ENCODE measurements at places on chromosomes 5 and 9.
A peak's percentile ranks its signal among the peaks of the same experiment; 100 is the strongest.

DNA sequence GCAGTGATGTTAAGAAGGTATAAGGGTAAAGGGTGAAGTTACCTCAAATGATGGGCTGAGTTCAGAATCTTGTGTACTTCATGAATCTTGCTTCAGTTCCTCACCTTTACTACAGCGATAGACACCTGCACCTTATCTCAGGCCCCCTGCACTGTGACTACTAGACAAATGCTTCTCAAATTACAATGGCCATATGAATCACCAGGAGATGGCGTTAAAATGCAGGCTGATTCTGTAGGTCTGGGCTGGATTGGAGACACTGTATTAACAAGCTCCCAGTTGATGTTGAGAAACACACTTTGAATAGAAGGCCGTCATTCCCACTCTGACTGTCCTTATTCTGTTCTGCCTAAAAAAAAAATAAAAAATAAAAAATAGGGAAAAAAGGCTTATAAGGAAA is 29.8 kb downstream of the TARS1 start:
- DNase-seq = peak; percentile 31

DNA sequence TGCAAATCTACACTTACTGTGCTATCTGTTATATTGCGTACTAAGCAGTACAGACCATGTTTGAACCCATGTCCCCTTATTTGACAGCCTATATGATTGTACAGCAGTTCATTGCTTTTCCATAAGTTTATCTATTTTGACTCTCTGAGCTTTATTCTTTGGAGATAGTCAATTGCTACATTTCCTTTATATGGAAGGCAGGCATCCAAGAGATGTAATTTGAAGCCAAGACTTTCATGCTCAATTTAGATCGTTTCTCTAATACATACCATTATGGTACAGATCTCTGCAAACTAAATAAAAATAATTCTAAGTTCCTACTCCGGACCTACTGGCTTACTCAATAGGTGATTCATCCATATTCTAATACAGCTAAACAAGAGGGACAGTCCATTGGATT is 424.8 kb downstream of the TMEM38B start:
- DNase-seq = no peak

DNA sequence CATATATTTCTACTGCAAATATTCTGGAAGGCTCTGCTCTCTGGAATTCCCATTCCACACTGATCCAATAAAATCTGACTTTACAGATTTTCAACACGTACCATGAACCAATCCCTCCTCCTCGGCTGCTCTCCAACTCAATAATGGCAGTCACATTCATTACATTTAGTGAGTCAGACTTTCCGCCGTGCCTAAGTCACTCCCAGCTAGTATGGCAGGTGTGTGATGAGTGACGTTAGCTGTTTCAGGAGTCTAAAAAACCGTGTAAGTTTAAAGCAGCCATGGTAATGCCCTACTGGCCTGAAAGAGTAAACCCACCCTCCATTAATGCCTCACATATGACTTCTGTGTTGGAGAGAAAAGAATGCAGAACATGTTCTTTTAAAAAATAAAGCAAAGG is 3.3 kb downstream of the FBN2 start:
- peak; percentile 8 for DNase-seq

DNA sequence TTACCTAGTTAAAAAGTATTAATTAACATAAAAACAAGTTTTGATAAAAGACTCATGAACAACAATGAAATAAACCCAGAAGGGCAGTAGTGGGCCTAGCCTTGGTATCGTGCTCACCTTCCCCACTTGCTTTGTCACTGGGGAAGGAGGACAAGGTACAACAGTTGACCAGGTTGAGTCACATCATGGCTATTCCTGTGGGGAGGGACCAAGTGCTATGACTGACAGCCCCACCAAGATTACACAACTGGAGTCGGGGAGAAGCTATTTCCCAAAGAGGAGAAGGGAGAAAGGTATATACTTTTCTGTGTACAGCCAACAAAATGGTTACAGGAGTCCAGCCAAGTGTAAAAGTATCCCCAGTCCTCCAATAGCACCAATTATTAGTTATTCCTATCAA is 251.3 kb upstream of the RFX3 start:
- no peak for DNase-seq

GRCh38 chr5:94793113-94793815 is 174.8 kb downstream of the SLF1 start:
- no peak for DNase-seq

GRCh38 chr5:174945853-174946252 is 221.5 kb downstream of the MSX2 start:
- DNase-seq = no peak

DNA sequence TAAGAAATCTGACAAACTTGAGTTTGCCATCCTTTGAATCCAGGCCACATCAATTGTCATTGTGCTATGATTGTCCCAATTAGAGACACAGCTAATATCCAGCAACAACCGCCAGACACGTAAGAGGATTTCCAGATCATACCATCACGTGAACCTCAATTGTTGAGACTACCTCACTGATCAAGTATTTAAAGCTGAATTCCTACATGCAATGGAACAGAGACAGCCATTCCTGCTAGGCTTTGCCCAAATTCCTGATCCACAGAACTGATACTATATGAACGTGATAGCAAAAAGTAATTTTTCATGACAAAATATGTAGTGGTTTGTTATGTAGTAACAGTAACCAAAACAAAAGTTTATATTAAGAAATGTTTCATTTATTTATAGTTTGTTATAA is 657.7 kb downstream of the PRR16 start:
- DNase-seq = no peak

DNA sequence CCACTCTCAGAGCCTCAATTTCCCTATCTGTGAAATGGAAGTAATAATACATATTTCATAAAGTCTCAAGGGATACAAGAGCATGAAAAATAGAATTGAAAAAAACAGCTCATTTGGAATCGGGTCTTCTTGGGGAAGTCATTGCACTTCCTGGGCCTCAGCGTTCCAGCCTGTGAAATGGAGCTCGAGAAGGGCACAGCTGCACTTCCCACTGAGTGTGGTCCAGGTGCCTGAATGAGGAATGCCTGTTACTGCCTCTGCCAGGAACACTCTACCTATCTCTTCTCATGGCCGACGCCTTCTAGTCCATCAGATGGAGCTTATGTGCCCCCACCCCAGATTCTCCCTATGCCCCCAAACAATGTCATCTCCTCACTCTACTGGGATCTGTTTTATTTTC is 924 bp upstream of the NEURL1B start:
- DNase-seq = no peak

- DNase-seq = no peak
Observed at GRCh38 chr9:35529161-35529823, 39.4 kb downstream of the RUSC2 start.

- DNase-seq = no peak
Observed at GRCh38 chr9:136587145-136587943, 41.5 kb upstream of the NOTCH1 start.

DNA sequence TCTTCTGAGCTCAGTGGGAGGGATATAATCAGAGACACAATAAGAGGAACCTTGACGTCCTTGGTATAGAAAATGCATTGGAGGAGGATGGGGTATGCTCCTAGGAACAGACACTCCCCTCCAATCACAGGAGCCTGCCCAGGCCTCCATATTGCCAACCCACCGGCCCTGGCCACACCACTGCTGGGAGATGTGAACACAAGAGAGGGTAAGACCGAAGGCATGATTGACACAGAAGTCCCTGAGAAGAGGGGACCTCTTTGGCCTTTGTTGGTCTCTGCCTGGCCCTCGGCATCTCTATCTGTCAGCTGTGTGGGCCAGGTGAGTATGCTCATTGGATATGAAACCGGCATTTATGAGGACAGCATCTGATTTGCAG is 62.0 kb downstream of the CRB2 start:
- no peak for DNase-seq

- DNase-seq = no peak
Observed at GRCh38 chr9:96169484-96169883, 132.5 kb downstream of the HSD17B3 start.

DNA sequence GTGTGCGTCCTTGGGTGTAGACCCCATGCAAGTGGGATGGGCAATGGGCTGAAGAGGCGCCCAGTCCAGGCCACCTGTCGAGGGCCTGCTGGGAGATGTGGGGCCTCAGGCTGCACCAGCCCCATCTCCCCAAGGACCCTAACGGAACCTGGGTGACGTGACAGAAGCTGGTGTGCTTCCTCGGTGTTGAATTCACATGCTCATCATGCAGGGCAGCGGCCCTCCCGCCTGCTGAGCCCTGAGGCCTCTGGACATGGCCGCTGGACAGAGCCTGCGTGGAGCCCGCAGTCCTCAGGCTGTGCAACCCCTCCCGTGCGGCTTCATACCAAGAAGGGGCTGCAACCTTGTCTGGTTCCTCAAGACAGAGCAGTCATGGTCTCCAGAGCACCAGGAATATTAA is 26.8 kb downstream of the TERT start:
- no peak for DNase-seq

- no peak for DNase-seq
Observed at GRCh38 chr5:115859378-115859777, 17.6 kb downstream of the AP3S1 start.

GRCh38 chr9:2420543-2420942 is 201.0 kb upstream of the VLDLR start:
- DNase-seq = no peak

GRCh38 chr9:695252-695651 is 146.2 kb upstream of the DMRT1 start:
- no peak for DNase-seq

- no peak for DNase-seq
Observed at GRCh38 chr5:179325296-179326031, 19.8 kb downstream of the ADAMTS2 start.

DNA sequence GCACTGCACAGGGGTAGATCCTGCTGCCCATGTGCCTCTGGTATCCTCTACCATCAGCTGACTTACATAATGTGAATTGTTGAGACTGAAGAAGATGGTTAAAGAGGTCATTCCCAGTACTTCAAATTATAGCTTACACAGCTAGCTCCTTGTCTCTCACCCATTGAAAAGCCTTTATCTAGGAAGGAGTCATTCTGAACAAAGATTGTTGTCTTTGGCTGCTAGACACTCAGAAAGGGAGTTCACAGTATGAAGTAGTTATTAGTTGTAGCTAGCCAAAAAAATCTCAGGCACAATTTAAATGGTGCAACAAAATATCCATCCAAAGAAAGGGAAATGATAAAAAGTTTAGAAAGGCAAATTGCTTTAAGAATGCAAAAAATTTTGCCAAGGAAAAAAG is 102.0 kb upstream of the NREP start:
- no peak for DNase-seq

DNA sequence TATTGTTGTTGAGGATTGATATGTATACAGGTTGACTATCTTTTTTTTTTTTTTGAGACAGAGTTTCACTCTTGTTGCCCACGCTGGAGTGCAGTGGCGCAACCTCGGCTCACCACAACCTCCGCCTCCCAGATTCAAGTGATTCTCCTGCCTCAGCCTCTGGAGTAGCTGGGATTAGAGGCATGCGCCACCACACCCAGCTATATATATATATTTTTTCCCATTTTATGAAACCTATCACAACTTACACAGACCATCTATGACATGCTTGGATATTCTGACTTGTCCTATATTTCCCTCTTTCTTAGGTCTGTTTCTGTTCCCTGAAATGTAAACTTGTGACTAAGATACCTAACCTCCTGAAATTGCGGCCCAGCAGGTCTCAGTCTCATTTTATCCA is 5.0 kb downstream of the CD14 start:
- no peak for DNase-seq

DNA sequence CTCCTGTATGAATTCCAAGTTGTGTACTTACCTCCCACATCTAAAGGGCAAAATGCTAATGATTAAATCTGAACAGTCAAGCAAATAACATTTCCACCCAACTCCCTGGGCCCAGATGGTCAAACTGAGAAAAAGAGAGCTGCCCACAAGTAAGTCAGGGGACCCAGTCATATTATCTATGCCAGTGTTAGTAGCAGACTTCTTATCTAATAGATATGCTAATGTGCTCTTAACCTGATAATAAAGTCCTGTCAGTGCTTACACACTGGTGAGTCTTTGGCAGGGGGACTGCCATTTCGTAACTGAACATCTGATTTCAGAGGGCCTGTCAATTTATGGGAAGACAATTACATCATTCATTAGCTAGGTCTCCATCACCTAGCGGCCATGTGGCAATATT is 292.3 kb upstream of the WWC1 start:
- DNase-seq = no peak

DNA sequence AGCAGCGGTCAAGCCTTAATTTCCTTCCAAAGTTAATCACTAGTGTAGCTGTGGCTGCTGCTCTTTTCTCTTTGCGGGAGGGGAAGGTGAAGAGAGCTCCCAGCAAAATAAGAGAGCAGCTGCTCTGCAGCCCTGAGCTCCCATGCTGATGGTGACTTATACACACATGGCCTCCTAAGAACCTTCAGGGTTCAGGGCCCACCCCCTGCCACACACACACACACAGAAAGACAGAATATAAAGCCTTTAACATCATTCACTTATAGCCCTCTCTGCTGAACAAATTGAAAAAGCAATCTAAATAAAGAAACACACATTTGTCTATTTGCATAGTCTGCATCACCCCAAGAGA is 43.6 kb downstream of the GAS1 start:
- no peak for DNase-seq

GRCh38 chr5:110716247-110717245 is 9.9 kb downstream of the TMEM232 start:
- no peak for DNase-seq

DNA sequence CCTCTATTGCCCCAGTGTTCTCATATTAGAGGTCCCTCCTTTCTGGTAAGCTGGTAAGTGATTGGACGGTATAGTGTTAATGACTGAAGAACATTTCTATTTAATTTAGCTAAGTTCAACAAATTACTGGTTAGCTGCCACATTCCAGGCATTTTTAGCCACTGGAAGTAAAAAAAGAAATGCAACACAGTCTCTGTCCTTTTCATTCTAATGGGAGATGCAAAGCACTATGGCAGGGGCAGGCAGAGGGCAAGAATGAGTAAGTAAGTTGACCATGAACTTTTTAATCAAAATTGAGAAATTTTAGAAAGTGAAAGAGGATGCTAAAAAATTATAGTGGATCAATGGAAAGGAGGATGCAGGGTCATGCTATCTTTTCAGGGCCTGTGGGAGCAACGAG is 137.4 kb downstream of the GPBP1 start:
- no peak for DNase-seq

- DNase-seq = peak; percentile 73
Observed at GRCh38 chr5:138974227-138975063, 99.3 kb upstream of the LRRTM2 start.

GRCh38 chr5:178415353-178415752 is 174.8 kb downstream of the COL23A1 start:
- no peak for DNase-seq

GRCh38 chr9:17630531-17630949 is 51.7 kb downstream of the SH3GL2 start:
- no peak for DNase-seq

- no peak for DNase-seq
Observed at GRCh38 chr5:9189681-9190080, 356.2 kb downstream of the SEMA5A start.

DNA sequence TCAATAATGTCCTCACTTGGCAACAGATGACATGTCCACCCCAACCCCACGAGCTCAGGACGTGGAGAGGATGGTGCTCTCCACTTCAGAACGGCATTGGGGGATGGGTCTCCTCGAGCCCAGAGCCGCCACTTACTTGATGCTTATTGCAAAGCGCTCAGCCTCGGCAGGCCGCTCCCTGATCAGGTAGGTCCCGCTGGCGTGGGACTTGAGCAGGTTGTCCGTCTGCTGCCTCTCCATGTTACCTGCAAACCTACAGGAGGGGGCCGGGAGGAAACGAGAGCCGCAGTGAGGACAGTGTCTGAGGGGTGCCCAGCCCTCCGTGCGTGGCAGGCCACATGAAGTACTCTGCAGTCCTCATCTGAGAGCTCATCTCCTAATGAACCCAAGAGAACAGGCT is 36.6 kb upstream of the SARDH start:
- no peak for DNase-seq
